HT1080 (cell line): ENCODE measurements at places on chromosomes 2 and 18. TPM values are rescaled to one million over a fixed set of nuclear protein-coding genes. Genes with fewer than 3 reads are reported as not detected.

IL18R1 gene
- total RNA-seq = 0.51 and 0.80 TPM in 2 replicates

CXCR4 gene
- not detected in 2 replicates for total RNA-seq

PHOSPHO2 gene
- 1.9 and 5.8 TPM in 2 replicates for total RNA-seq

TMEM37 gene
- total RNA-seq = 0.24 and 0.27 TPM in 2 replicates

PIAS2 gene
- total RNA-seq = 12.8 and 20.8 TPM in 2 replicates

MARCO gene
- 0.32 TPM in 1 of 2 replicates, not detected in the other for total RNA-seq

COL4A3 gene
- not detected in 2 replicates for total RNA-seq

- peak; percentile 4 for DNase-seq
Observed at GRCh38 chr18:24677011-24677410, 216.6 kb downstream of the HRH4 start.

DNA sequence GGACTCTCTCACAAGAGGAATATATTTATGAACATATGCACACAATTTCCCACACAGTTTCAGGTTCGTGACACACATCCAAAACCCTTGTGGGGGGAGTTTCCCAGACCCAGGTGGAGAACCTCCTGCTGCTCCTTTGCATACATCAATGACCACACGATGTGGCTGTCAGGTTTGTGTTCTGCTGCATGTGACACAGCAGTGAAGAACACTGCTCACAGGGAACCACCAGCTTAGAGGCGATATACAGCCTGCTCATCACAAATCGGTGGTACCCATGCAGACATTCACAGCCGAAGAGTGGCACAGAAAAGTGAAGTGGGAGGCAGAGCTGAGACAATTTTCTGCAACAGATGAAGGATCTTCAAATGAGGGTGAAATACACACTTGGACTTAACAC is 175.6 kb upstream of the ZFP36L2 start:
- no peak for DNase-seq

DNA sequence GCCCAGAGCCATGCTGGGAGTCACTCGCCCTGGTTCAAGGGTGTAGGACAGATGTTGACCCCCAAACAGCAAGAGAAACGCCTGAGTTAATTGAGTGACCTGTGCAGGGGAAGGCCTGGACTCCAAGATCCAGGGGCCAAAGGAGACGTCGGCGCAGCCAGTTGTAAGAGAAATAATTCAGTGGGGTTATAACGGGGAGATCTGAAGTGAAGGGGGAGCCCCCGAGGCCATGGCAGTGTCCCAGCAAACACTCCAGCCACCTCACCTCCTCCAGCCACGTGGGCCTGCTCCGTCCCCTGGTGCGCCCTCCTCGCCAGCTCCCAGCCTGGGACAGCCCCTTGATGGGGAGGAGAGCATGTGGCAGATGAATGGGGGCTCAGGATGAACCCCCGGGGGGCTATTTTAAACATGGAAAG is 130.7 kb upstream of the GPC1 start:
- DNase-seq = no peak

DNA sequence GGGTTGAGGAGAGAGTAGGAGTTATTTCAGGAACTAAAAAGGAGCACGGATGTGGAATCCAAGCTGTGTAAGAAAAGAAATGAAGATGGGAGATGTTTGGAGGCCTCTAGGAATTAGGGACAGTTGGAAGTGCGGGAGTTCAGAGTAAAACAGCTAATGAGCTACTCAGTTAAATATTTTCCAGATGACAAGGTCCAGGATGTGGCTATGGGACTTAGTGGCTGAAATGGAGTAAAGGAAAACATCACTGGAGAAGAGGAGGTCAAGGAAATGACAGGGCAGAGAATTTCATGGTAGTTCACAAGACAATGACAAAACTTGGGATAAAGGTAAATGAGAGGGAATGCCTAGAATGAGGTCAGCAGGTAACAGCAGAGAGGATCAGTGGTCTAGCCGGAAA is 13.0 kb downstream of the GPR155 start:
- peak; percentile 65 for DNase-seq

DNA sequence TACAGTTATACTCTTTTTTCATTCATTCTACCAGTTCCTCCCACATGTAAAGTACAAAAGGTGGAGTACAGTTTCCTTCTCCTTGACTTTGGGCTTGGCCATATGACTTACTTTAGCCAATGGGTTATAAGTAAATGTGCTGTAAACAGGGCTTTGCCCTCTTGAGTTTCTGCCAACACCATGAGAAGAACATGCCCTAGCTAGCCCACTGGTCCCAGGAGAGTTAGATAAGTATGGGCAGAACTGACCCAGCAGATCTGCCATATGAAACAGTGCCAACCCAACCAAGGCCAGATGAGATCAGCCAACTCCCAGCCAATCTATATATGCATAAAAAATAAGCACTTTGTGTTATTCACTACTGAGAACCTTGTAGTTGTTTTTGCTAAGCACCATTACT is 25.5 kb downstream of the ZC3H8 start:
- peak; percentile 26 for DNase-seq

- no peak for DNase-seq
Observed at GRCh38 chr18:8771930-8772329, 66.6 kb downstream of the MTCL1 start.

DNA sequence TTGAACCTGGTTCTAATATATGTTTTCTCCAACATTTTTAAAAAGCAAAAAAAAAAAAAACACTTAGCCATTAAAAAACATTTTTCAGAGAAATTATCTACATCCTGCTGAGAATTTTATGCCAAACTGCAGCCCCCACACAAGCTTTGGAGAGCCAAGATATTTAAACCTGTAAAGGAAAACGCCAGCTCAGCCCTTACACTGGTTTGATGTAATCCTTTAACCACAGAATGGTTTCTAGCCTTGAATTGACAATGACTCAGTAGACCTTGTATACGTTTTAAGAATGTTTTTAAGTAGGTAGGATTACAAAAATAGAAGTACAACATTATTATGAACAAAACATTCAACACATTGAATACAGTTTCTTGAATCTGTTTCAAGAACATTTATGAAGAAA is 113.6 kb downstream of the BABAM2 start:
- peak; percentile 84 for DNase-seq

GRCh38 chr18:49638891-49639557 is 77.2 kb downstream of the LIPG start:
- no peak for DNase-seq

DNA sequence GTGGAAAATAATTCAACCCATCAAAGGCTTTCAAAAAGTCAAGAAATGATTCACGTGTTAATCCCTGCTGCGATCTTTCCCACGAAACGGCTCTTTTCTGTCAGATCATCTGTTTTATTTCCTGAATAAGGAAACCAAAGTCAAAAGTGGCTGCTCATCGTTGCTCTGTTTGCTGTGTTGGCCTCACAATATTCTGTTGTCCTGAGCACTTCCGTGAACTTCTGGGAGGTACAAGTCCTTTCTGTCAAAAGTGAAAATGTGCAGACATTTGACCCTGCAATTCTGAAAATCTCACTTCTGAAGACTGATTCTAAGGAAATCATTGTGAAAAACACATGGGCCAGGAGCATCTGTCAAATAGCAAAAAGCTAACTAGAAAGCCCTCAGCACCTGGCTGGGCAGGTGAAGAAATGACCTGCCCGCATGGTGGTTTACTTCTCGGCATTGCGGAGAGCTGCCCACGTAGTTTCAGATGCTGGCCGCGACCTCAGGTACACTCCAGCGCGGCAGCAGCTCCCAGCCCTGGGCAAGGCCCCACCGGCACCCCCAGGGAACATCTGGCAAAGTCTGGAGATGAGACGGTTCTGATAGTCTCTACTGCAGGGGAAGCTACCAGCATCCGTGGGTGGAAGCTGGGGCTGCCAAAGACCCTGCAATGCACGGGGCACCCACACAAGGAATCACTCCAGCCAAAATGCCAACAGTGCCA is 31.9 kb upstream of the GPC1 start:
- DNase-seq = no peak

DNA sequence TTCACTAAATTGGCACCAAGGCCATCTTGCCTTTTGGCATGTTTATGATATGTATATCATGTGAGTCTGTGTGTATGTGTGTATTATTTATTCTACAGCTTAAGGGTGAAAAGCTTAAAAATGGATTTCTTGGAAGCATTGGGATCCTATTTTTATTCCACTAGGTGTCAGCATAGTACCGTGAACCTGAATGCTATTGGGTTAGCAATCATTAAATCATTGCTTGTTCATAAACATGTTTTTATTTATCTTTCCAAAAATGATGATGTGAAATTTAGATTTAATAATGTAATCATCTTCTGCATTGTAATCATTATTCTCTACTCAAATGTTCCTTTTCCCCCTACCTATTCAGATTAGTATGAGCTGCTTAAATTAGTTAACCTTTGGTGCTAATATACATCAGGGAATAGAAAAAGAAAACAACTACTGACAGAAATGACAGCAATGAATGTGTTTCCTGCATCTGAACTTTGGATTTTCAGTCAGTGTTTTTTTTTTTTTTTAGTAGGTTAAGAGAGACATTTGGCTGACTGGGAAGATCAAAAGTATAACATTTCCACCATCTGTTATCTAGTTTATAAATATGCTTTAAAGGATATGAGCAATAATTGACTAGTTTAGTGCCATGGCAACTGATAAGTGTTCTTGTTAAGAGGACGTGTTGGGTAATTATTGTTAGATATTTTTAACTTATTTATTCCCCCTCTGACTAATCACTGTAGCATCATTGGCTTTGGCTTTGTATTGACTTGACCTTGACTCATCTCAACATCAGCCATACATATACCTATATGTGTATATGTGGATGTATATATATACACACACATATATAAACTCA is 14.1 kb upstream of the ZSWIM2 start:
- DNase-seq = no peak

GRCh38 chr2:235007664-235008457 is 56.0 kb downstream of the SH3BP4 start:
- no peak for DNase-seq

DNA sequence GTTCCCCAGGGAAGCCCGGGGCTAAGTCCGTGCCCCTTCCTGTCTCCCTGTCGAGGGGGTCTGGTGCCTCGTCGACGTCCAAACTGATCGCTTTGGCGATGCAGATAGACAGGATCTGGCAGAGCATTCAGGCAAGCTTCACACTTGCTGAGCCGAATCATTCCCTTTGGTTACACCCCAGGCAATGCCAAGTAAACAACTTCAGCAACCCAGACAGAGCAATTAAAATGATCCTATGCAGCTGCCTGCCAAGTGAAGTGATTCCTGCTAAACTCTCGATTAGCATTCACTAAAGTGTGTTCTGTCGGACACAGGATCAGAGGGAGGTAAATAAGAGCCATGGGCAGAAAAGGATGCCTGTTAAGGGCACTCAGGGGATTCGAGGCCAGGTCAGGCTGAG is 108.2 kb upstream of the RAB12 start:
- DNase-seq = no peak

DNA sequence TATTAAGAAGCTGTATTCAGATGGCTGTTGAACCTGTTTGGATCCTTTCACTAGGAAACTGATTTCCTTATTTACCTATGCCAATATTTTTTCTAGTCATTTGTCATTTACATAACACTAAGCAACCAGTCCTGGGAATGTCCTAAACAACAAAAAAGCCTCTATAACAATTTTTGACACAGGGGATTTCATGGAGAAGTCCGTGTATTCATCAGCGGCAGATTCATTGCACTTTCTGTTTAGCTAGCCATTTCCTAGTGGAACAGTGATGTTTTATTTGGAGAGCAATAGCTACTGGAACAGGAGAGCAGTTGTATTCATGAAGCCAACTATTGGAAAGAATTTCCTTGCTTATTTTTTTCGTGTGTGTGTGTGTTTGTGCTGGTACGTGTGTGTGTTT is 604.3 kb upstream of the POU3F3 start:
- no peak for DNase-seq

DNA sequence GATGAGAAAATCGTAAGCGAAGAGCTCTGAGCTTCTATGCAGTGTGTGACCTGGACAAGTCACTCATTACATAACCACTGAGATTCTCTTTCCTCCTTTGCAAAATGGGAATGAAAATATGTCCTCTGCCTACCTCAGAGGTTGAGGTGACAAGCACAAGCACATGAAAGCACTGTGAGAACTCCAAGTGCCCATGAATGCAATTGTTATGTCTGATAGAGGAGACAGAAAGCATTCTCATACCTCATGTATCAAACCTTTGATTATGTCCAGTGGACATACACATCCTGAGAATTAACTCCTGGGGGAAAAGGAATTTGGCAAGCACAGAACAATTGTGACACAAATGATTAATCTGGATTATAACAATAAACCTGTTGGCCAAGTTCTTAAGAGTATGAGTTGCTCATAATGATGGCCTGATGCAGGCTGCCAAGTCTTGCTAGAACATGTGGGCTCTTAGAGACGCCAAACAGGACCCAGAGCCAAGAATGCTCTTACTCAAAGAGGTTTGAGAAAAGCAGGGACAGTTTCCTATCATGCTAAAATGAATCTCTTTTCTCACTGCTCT is 8.5 kb upstream of the RMDN2 start:
- peak; percentile 25 for DNase-seq

DNA sequence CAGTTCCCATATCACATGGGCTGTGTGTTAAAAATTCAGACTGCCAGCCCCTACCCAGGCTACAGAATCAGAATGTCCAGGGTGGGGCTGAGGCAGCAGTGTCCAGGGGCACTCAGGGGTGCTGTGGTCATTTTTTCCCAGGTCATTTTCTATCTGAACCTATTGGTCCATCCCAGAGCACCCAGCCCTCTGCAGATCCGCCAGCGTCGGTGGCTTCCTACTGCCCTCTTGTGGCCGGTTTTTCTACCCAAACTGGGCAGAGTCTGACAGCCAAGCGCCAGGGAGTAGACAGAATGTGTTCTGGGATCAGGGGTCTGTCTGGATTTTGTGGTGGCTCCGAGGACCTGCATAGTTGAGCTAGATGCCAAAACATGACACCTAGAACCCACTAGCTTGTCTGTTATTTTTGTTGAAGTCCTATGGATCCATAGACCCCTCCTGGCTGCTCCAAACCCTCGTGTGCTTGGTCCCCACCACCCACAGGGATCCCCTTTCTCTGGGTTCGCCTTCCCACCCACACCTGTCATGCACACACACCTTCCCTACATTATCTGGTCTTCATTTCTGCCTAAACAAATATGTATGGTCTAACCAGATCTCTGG is 34.1 kb upstream of the RMDN2 start:
- peak; percentile 63 for DNase-seq

DNA sequence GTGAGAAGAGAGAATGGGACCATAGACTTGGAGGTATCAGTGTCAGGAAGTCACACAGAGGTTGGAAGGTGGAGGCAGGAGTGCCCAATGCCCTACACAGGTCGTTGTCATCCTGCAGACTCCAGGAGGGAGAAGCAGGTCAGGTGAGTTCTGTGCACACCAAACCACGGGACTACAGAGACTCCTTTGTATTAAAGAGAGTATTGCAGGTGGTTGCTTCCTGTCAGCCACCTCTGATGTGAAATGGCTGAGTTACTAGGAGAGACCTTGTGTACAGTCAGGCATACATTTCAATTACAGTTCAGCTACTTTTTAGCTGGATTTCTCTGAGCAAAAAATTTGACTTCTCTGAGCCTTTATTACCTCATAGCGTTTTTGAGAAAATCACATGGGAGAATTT is 51.6 kb downstream of the SPP2 start:
- DNase-seq = peak; percentile 14

DNA sequence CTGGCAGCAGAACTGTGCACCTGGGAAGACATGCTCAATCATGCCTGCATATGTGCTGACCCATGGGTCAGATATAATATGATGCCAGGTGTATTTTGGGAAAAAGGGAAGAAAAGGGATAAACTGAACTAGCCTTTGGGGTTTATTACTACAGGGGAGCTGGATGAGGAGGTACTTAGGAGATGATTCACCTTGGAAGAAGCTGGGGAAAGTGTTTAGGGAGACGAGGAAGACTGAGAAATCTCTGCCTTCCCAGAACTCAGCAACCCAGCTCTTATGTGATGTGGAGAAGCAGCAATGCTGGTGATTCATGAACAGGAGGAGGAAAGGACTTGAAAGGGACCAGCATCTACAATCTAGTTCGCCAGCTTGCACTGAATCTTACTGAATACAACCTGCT is 110.2 kb downstream of the BARD1 start:
- DNase-seq = peak; percentile 39
